ENCODE measurements at places on chromosomes 1 and 21.

DNA sequence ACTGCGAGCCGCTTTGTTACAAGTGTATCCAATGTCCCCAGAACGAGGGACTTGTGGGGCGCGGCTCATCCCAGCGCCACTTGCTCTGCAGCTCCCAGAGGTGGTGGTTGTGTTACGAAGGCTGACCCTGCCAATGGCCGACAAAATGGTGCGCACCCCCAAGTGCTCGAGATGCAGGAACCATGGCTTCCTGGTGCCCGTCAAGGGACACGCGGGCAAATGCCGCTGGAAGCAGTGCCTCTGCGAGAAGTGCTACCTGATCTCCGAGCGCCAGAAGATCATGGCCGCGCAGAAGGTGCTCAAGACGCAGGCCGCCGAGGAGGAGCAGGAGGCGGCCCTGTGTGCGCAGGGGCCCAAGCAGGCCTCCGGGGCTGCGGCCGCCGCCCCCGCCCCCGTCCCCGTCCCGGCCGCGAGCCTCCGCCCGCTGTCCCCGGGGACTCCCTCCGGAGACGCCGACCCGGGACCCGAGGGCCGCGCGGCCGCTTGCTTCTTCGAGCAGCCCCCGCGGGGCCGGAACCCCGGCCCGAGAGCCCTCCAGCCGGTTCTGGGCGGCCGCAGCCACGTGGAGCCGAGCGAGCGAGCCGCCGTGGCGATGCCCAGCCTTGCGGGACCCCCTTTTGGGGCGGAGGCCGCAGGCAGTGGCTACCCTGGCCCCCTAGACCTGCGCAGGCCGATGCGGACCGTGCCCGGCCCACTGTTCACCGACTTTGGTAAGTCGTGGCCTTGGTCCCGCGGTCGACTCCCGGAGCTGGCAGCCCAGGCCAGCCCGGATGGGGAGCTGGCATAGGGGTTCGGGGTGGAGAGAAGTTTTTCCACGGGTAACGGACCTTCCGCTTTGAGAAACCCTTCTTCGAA is at the start of gene DMRTB1:
Gene DMRTB1 (plus strand): TSS at position 79 of the 855 bp plus-strand sequence. CDS start 55 bp downstream, at position 134.
- DNase-seq: peak; percentile 34

DNA sequence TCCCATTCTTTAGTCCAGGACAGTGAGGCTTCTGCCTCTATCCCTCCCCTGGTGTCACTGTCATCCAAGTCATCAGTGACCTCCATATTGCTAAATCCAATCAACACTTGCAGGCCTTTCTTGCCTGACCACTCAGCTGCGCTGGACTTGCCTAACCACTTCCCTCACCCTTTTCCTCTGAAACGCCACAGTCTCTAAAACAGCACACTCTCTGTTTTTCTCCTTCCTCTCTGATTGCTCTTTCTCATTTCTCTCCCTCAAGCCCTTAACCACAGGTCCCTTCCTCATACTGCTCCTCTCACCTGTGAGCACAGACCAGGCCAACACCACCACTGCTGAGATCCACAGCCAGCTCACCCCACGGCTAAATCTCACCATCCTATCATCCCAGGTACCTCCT is 17.5 kb downstream of the TAL1 start:
- no peak for DNase-seq

- no peak for DNase-seq
These were observed 38.7 kb downstream of the BCL9 start for GRCh38 chr1:147579934-147580537.

- DNase-seq: no peak
These were observed 25.3 kb downstream of the RNF223 start for GRCh38 chr1:1048765-1049164.

DNA sequence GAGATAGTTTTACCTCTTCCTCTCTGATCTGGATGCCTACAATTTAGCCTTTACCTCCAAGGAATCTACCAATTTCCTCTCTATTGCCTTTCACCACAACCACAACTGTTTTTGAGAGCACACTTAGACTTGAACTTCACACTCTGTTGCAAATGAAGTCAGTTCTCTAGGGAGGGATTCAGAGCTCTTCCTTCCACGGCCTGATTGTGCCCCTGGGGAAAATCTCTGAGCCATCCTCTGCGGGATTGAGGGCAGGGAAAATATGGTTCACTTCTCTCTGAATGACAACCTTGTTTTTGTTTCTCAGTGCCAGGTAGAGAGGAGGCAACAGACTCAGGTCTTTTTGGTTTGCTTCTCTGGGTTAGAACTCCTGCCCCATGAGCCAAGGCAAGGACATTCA is 35.4 kb upstream of the BCL10 start:
- no peak for DNase-seq

DNA sequence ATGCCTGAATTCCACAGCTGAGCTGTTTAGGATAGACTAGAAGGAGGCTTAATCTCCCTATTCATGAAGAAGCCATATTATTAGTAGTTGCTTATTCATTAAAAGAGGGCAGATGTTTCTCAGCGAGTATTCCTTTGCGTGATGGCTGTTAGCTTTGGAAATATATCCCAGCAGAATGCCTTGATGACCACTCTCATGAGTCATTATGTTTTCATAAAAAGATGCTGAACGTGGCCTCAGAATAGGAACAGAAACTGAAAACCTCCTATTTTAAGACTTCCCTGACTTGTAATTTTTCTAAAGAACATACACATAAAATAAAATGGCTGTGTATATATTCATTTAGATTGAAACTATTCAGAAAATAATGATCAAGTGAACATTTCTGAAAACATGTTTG is 9.6 kb upstream of the PLA2G4A start:
- DNase-seq: no peak
